Retina (tissue), 1 donor: ENCODE measurements at places on chromosomes 2 and 18.

GRCh38 chr2:8511868-8512612 is 169.8 kb upstream of the ID2 start:
- no peak for DNase-seq

DNA sequence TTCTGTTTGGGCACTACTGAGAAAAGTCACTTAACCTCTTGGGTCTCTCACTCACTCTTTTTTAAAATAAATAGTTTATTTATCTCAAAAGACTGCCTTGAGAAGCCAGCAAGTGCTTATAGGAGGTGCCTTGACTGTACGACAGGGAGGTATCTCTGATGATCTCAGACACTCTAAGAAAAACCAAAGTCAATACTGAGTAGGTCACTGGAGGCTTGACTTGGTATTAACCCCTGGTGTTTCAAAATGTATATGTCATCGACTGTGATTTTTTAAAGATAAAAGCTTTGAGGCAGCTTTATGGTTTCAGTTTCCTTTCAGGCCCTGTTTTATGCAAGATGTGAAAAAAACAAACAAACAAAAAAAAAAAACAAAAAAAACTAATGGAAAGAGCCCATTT is 33.7 kb downstream of the MREG start:
- DNase-seq, result no peak

DNA sequence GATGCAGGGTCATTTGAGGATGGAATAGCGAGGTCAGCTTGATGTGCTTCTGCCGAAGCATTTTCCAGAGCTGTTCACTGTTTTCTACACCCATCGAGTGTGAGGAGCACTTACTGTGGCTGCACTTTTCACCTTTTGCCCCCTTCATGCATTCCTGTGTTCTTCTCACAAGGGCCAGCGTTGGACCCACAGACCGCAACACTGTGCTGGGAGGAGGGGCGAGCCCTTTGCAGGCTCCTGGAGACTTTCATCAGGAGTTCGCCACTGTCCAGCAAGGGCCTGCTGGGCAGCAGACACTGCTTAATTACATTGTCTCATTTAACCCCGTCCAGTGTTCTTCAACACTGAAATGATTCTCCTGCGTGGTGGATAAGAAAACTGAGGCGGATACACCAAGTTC is 29.9 kb downstream of the CYP26B1 start:
- no peak for DNase-seq

DNA sequence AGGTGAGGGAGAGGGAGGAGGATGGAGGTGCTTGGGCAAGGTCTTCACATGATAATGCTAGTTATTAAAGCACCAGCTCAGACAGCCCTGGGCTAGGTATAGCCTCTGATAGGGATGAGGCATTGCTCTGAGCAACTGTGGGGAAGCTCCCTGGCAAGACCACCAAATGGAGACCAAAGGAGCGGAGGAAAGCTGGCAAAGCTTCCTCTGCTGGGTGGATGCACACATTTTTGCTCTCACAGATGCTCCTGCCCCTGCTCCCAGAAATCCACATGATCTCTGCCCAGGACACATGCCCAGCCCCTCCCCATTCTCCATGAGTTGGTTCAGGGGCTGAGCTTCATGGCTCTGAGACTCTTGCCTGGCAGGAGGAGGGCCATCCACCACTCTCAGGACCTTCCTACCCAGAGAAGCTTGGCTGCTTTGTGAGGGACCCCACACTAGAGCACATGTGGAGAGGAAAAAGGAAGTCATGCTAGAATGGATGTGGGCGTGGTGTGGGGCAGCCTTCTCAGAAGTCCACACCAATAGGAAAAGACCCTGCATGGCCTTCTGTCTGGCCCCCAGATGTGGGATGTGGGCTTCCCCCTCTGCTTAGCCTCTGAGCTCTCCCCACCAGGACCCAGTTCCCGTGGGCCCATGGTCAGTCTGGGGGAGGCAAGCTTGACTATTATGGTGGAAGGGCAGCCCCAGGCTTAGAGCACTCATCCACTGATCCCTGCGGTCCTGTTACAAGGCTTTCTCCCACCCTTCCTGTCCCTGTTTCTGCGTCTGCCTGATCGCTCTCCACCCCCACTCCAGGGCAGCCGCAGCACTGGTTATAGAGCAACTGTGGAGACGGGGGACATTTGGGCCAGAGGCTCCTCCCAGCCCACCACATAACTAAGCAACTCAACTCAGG is 10.5 kb upstream of the CYP26B1 start:
- DNase-seq, result no peak

DNA sequence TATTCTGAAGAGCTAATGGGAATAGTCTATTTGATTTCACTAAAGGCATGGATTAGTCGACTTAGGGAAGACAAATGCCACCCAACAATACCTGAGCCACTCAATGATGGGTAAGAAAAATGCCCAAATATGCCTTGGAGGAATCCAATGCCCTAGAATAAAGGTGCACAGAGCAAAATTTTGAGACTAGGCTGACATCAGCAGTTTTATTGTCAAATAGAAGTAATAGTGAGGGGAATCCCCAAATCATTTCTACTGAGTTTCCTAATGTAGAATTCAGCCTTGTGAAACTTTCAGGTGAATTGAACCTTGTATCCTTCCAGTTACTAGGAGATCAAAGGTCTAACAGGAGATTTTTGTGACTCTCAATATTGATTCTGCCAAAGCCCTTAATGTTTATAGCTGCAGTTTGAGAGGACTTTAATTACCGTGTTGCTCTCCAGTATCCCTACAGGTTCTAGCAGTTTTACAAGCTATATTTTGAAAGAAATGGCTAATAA is 50.8 kb upstream of the THSD7B start:
- no peak for DNase-seq

DNA sequence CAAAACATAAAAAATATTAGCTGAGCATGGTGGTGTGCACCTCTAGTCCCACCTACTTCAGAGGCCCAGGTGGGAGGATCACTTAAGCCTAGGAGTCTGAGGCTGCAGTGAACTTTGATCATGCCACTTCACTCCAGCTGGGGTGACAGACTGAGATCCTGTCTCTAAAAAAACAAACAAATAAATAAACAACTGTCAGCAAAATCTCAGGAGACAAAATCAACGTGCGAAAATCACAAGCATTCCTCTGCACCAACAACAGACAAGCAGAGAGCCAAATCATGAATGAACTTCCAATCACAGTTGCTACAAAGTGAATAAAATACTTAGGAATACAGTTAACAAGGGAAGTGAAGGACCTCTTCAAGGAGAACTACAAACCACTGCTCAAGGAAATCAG is 58.8 kb downstream of the TBR1 start:
- no peak for DNase-seq

GRCh38 chr2:241110607-241111439 is 8.7 kb upstream of the MTERF4 start:
- no peak for DNase-seq

- DNase-seq, result no peak
Observed at GRCh38 chr2:143142598-143142997, 13.4 kb downstream of the ARHGAP15 start.

DNA sequence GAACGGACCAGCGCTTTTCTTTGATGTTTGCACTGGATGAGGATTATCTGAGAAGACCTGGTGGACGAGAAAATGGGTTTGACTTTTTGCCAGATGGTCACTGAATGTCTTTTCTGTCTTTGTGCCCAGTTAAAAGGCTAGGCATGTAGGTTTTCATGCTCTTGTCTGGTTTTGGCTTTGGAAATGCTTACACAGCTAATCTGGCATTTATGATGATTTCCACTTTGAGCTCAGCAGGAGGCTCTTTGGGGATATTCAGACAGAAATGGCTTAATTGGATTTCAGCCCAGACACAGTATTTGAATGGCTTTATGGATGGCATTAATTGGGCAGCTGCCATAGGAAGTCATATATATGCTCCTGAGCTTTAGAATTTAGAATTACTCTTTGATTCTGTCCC is 59.6 kb downstream of the NCK2 start:
- DNase-seq, result peak; percentile 43

GRCh38 chr18:11667578-11667977 is 21.5 kb upstream of the GNAL start:
- DNase-seq, result no peak

DNA sequence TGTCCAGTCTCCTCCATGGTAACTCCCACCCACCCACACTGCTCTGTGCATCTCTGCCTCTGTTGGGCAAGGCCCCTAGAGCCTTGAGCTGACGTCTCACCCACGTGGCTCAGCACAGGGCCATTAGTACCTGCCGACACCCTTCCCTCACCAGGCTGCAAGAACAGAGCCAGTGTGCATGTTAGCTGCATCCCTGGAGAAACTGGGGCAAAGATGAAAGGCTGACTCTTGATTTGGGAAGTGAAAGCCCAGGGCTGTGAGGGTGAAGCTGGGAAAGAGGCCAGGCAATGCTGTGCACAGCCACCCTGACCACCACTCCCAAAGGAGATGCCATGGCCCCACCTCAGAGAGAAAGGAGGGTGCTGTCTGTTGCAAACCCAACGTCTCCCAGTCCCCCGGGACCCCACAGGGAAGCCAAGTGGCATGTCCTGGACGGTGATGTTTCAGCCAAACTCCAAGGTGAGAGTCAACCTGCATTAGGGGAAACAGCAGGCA is 20.0 kb upstream of the HPCAL1 start:
- DNase-seq, result no peak

GRCh38 chr2:2719015-2719414 is 387.9 kb upstream of the MYT1L start:
- no peak for DNase-seq

GRCh38 chr2:204180649-204181048 is 244.1 kb downstream of the ICOS start:
- DNase-seq, result peak; percentile 49

DNA sequence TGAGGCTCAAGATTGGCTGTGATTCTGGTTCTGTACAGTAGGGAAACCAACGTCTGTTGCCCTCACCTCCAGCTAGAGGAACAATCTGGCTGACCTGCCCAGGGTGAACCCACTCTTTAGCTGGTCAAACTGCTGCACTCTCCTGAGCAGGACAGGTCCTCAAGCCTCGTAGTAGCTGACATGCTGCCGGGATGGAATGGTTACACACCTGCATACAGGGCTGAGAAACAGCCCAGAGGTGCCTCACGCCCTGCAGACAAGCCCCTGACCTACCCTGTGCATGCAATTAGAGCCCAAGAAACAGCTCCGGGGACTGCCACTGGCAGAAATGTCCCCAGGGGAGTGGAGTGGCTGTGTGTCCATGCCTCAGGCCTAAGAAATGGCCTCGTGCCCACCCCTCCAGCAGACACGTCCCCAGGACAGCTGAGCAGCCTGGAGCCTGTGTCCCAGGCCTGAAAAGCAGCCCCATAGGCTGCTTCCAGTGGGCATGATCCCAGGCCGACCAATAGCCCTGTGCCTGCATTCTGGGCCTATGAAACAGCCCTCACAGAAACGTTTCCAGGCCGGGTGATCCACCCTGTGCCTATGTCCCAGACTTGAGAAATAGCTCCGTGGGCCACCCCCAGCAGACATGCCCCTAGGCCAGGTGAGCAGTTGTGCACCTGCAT is 25.4 kb downstream of the BOLL start:
- no peak for DNase-seq

GRCh38 chr18:8301427-8302172 is 307.6 kb upstream of the RAB12 start:
- DNase-seq, result no peak

- peak; percentile 54 for DNase-seq
Observed at GRCh38 chr18:50009773-50010335, 185.1 kb downstream of the MYO5B start.

- no peak for DNase-seq
Observed at GRCh38 chr2:67309281-67309680, 87.9 kb upstream of the ETAA1 start.

- no peak for DNase-seq
Observed at GRCh38 chr2:170291474-170291873, 113.5 kb downstream of the MYO3B start.

GRCh38 chr2:217327953-217328621 is 468.2 kb upstream of the TNP1 start:
- no peak for DNase-seq

DNA sequence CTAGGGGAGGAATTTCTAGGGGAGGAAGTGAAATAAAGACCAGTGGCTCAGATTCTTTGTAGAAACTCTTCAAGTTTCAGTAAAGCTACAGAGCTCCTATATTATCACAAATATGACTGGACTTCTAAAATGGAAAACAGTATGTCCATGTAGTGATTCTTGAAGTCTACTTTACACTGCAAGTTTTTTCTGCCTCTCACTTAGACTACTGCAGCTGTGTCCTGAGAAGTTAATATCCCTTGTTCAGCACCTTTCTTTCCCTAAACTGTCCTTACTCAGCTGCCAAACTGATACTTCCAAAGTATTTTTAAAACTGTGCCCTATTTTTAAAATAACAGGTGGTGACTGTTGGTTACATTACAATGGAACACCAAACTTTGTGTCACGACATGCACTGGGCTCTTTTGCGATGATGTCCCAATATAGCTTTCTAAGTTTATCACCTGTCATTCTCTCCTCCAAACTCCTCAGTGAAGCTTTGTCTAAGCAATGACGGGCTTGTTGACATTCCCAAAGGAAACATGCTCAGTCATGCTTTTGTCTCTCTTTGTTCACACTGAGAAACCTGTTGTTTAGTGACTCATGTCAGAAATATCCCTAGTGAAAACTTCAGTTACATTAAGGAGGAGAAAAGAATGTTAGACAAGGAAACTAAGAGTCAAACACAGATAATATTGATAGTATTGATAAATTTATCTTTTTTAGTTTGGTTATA is 341.1 kb downstream of the ARL6IP6 start:
- DNase-seq, result no peak

- no peak for DNase-seq
Observed at GRCh38 chr2:46339200-46339599, 42.0 kb downstream of the EPAS1 start.

DNA sequence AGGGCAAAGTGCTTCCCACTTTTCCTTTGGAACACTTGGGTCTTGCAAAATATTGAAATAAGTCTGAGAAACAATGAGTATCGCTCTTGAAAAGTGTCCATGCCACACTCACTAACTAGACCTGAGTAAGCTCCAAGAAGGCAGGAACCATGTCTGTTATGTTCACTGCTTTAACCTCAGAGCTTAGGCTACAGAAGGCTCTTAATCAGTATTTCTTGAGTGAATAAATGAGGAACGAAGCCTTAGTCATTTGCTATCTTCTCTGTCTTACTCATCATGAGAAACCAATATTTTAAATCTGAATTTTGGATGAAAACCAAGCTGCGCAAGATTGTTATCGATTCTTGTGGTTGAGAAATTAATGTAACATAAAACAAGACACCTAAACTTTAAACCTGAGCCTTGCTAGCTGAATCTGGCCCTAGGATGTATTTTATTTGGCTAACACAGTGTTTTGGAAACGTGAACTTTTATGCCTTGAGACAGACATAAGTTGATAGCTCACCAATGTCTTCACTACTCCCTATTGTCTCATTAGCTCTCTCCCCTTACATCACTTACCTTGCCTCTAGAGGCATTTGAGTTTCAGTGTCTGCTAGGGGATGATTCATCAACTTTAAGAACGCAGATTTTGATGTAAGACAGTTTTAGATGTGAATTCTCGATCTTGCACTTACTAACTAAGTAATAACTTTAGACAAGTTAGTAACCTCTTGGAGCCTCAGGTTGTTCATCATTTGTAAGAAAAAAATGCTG is 392.8 kb upstream of the MEIS1 start:
- no peak for DNase-seq

- peak; percentile 54 for DNase-seq
Observed at GRCh38 chr2:112958428-112959108, 19.2 kb upstream of the IL36G start.
